ENCODE measurements at places on chromosomes 4 and X.

- no peak for DNase-seq
Measured at GRCh38 chr4:57602141-57602540, 492.0 kb upstream of the IGFBP7 start.

GRCh38 chr4:9820343-9820742, 38.9 kb downstream of the DRD5 start:
- no peak for DNase-seq

DNA sequence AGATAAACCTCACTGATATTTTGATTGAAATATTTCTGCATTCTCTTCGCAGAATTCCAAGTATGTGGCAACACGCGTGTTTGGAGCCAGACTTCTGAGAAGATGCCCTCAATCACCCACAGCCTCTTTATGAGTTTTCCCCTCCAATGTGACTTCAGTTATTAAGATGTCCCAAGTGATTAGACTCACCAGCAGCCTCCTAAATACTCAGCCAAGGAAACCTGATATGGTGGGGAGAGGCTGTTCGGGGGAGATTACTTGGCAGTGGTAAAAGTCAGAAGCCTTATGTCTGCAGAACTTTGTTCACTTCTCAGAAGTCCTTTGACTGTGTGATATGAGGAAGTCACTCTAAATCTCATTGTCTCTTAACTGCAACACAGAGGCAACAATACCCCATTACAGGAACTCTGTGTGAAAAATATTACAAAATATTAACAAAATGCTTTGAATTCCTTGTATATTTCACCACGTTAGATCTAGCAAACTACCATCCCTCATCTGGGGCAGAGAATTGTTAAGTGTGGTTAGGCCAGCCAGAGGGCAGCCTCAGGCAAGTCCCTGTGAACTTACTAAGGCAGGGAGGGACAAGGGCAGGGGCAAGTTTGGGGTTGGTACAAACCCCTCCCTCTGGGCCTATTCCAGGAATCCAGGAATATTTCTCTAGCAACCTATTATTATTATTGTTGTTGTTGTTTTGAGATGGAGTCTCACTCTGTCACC, 151.4 kb upstream of the USP9X start:
- DNase-seq = no peak

- no peak for DNase-seq
Measured at GRCh38 chr4:6337331-6337935, 67.8 kb downstream of the WFS1 start.

- DNase-seq = no peak
Measured at GRCh38 chrX:68018248-68019203, 414.8 kb downstream of the OPHN1 start.

DNA sequence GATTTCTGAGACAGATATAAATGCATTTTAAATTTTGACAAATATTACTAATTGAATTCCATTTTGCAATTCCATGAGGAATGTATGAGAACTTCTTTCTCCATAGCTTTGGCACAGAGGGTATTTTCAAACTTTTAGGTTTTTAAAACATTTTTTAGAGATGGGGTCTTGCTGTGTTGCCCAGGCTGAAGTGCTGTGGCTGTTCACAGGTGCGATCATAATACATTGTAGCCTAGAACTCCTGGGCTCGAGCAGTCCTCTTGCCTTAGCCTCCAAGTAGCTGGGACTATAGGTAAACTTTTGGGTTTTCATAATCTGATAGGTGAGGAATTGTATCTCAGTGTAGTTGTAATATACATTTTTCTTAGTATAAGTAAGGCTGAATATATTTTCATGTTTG, 53.4 kb downstream of the ANXA3 start:
- no peak for DNase-seq

DNA sequence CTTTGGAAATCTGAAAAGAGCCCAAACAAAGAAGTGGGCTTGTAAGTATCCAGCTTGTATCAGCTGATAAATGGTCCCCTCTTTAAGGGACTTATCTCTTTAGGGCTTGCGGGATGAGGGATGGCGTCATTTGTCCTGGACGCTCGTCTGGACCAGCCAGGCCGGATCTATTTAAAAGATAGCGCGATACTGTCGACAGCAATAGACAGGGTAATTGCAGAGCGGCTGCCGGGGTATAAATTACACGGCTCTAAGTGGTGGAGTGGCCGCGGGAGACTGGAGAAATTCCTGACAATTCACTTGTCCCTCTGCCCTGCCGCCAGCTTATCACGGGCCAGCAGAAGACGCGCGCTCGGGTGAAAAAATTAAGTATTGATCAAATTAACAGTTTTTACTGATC, 90.7 kb downstream of the FAM53A start:
- no peak for DNase-seq

GRCh38 chr4:44132526-44132925, 316.1 kb downstream of the KCTD8 start:
- DNase-seq = no peak

DNA sequence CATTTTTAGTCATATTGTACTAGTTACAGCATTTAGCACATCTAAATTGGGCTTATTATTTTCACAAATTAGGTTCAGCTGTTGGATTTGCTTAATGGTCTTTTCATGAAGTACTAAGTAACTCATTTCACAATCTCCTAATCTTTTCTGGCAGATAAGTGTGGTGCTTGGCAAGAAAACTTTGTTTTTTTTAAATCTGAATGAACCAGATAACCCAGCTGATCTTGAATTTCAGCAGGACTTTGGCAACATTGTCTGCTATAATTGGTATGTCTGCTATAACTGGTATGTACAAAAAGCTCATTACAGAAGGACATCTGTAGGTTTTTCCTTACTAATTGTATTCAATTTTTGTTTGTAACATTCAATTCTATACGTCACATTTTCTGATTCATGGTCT, 22.7 kb downstream of the WDR19 start:
- no peak for DNase-seq

DNA sequence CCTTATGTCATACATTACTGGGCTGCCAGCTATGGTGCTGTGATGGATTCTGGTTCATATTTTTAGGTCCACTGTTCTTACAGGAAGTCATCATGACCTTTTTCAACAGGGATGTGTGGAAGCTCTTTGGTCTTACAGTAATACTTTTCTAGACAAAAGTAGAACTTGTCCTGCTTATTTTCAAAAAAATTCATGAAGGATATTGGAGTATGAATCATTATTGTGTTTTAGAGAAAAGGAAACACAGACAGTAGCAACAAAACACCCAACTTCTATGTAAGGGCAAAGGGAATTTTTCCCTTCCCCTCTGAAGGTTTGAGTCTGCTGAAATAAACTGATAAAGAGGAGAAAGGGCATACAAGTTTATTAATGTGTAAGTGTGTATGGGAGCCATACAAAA, 54.7 kb upstream of the FAM9C start:
- no peak for DNase-seq

DNA sequence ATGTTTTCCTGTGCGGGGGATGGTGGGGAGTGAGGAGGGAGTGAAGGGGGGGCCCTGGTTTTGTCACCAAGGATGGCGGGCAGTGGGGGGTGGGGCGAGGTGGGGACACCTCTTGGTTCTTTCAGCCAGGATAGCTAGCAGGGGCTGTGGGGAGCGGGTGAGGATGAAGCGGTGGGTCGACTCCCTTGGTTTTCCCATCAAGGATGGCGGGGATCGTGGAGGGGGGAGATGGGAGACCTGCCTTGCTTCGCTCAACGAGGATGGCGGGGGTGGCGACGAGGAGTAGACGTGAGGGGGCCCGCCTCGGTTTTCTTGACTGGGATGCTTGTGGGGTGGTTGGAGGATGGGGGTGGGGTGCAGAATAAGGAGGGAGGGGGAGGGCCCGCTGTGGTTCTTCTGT, 643 bp downstream of the FHL1 start:
- no peak for DNase-seq

DNA sequence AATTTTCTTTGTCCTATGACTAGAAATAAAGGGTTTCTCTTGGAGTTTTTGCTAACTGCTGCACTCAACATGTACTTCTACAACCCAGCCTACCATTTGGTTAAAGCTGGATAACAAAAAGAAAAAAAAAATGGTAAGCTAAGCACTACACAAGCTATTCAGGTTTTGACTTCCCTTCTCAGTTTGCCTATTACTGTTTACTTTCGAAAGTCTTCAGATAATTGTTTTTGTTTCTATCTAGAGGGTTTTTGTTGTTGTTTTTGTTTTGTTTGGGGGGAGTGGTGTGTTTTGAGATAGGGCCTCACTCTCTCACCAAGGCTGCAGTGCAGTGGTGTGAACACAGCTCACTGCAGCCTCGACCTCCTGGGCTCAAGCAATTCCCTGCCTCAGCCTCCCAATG, 46.6 kb downstream of the CLOCK start:
- DNase-seq = no peak

DNA sequence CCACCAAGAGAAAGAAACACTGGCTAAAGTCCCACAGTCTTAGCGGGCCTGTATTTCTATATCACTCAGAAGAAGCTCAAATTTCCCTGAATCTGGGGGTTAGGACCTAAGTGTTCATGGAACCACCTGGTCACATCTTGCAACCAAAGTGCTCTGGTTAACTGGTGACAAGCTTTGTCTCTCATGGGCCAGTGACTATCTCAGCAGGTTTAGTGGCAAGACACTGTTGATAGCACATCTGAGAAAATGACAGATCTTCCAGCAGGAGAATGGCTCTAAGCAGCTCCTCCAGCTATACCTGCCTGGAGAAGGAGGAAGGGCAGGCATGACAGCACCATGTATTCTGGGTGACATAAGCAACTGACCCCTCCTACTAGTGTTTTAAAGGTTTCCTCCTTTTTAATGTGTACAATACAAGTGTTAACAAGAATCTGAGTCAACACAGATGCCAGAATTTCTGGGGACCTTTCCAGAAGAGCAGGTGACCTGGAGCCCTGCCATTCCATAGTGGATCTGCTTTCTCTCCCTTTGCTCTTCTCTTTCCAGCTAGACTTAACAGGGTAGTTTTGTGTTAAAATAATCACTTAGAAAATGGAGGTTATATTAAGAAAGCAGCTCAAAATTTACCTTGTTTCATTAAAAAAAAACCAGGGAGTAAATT, 17.3 kb upstream of the QRFPR start:
- no peak for DNase-seq

GRCh38 chr4:15901007-15901406, 37.5 kb downstream of the FGFBP1 start:
- DNase-seq = no peak

- DNase-seq = no peak
Measured at GRCh38 chr4:86441175-86441936, 81.5 kb upstream of the MAPK10 start.

- no peak for DNase-seq
Measured at GRCh38 chr4:7066006-7066405, 1.9 kb downstream of the GRPEL1 start.

- DNase-seq = no peak
Measured at GRCh38 chrX:109534933-109535332, 1.7 kb upstream of the NXT2 start.

DNA sequence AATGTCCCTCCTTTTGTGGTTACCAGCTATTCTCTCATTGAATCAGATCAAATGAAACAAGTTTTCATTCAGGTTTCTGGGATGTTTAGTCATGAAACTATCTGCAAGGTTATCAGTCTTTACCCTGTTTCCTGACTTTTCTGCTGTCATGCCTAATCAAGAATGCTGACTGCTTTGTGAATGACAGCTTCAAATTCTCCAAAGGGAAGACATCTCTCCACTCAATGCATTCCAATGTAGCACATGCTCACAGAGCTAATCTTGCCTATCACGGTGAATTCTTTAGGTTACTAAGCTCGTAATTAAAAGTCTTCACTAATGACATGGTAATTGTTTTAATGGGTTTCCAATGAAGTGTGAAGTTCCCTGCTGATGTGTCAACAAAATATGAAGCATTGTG, 1068.5 kb downstream of the PCDH7 start:
- DNase-seq = no peak

DNA sequence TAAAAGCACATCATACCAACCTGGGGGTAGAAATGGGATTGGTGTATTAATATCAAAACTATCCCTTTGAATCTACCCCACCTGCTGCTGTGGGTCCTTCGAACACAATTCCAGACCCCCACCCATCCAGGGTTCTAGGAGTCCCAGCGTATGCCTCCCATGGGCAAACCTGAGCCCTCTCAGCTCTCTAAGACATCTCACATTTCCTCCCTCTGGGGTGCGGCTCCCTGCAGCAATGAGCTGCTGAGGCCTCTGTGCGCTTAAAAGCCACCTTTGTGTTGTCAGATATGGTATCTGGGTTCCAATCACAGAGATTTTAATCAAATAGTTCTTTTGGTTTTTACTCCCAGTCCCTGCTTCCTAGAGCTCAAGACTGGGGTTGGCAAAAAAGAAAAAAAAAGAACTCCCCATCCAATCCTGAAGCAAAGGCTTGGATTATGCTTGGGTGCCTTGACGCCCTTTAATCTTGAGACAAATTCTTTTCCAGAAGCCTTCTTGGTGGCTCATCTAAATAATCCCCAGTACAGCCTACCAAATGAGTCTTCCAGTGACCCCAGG, 37.5 kb upstream of the NOCT start:
- no peak for DNase-seq

DNA sequence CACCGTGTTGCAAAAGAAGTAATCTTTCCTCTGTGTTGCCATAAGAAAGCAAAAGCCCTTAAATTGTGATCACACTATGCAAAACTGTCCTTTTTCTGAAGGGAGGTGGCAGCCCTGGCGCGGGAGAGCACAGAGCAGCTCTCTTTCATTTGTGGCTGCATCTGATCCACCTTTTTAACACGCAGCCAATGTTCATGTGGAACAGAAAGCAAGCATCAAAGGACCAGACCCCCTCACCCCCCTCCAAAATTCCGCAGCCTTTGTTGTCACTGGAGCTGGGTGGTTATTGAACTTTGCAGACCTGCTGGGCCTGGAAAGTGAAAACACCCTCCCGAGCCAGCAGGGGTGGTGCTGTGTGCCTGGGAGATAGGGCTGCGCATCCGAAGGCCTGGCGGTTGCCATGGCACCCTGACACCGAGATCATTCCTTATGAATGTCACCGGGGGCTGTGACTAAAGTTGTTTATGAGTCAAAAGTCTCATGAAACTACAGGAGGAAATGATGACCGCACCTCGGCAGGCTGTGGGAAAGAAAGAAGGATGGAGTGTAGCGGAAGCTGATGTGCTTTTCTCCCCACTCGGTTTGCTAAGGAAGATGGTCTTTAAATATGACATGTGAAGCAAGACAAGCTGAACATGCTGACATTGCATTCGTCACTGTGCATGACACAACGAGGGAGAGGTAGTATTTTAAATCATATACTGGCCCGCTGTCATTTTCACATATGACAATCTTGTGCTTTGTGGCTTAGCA, 367.4 kb downstream of the UNC5C start:
- DNase-seq = no peak

- no peak for DNase-seq
Measured at GRCh38 chr4:182449186-182449929, 206.2 kb downstream of the TENM3 start.
